ENCODE measurements at places on chromosomes 4 and X. TPM values are rescaled to one million over a fixed set of nuclear protein-coding genes. Genes with fewer than 3 reads are reported as not detected.

The ERAS gene
- not detected for total RNA-seq

- H3K4me1 ChIP-seq, result no peaks in the 10 kb centered on the region
- no peaks in the 10 kb centered on the region for H3K36me3 ChIP-seq
Observed at GRCh38 chr4:42104521-42104920, 47.9 kb downstream of the BEND4 start.

GRCh38 chr4:5959211-5959982 lies 58.8 kb downstream of the C4orf50 start:
- H3K4me1 ChIP-seq, result no peaks in the 10 kb centered on the region
- peak; percentile 18 for DNase-seq
- no peaks in the 10 kb centered on the region for H3K27me3 ChIP-seq

GRCh38 chrX:107563824-107564223 lies 64.5 kb upstream of the PRPS1 start:
- no peak overlapping the region for H3K4me3 ChIP-seq
- no peaks in the 10 kb centered on the region for H3K4me1 ChIP-seq
- no peaks in the 10 kb centered on the region for H3K27me3 ChIP-seq

GRCh38 chr4:47118192-47118929 lies 87.0 kb downstream of the GABRB1 start:
- no peak overlapping the region for H3K27ac ChIP-seq
- H3K4me1 ChIP-seq, result no peaks in the 10 kb centered on the region
- no peak overlapping the region for H3K4me3 ChIP-seq
- H3K27me3 ChIP-seq, result no peaks in the 10 kb centered on the region

- no peak for DNase-seq
- no peaks in the 10 kb centered on the region for H3K36me3 ChIP-seq
- H3K4me1 ChIP-seq, result no peaks in the 10 kb centered on the region
- no peak overlapping the region for H3K27ac ChIP-seq
- H3K27me3 ChIP-seq, result no peaks in the 10 kb centered on the region
Observed at GRCh38 chrX:102560423-102561068, 38.8 kb upstream of the ARMCX5 start.
